Effector CD4-positive, alpha-beta T cell (primary cell): ENCODE measurements at places on chromosomes 2 and 18.

DNA sequence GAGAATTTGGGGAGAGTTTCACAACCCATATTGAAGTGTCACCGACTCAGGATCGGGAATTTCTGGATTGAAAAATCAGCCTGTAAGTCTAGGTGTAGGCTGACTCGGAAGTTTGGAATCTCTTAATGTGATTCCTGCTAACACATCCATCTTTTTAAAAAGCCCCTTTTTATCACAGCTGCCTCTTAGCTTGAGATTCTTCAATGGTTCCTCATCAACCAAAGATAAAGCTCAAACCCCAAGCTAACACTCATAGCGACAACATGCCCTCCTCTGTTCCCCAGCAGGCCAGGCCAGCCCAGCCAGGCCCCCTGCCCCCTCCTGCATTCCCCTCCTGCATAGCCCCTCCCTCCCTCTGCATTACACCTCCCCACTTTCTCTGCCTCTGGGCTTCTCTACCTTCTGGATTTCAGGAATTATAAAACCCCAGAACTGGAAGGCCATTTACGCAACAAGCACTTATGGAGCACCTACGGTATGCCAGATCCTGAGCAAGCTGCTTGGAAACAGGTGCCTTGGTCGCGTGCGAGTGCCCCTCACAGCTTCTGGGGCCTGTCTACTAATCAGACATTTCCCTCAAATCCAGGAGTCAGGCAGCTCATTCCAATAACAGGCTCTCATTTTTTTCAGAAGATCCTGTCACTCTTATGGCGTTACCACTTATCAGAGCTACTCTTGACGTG is 63.4 kb downstream of the EMX1 start:
- no peak for DNase-seq

GRCh38 chr2:166891727-166892126 is 3.4 kb downstream of the XIRP2 start:
- DNase-seq, result no peak

GRCh38 chr2:165877565-165878550 is 75.7 kb downstream of the TTC21B start:
- DNase-seq, result no peak

DNA sequence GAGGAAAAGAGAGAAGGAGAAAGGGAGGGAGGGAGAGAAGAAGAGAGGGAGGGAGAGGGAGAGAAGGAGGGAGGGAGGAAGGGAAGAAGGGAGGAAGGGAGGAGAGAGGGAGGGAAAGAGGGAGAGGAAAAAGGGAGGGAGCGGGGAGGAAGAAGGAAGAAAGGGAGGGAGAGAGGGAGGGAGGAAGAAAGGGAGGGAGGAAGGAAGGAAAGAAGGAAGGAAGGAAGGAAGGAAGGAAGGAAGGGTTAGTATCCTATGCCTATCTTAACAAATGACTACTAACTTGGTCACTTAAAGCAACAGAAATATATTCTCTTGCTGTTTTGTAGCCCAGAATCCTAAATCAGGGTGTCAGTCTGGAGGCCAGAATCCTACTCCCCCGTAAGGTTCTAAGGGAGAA is 52.1 kb downstream of the CMPK2 start:
- DNase-seq, result no peak

GRCh38 chr2:189927823-189928222 is 134.7 kb downstream of the MSTN start:
- DNase-seq, result no peak

DNA sequence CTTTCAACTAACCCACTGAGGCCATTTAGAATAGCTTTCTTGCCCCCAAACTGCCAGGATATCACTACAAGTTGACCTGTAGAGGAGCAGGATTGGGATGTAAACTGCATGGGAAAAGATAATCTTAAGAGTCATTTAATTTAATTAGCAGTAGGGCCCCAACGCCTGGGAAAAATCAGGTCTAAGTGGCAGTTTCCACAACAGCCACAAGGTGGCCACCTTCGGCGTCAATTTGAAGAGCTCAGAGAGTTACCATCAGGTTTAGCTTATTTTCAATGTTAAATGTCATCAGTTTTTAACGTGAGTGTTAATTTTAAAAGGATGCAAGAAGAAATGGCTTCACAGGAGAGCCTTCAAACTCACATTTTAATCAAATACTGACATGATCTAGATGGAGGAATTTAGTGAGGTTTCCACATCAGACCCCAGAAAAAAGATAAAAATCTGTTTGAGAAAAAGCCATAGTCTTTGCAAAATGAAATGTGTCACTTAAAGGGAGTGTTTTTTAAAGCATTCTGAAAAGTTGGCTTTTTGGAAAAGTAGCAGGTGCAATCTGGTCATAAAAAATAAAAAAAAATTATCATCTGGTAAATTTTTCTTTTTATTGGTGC is 77.3 kb upstream of the UPP2 start:
- DNase-seq, result peak; percentile 25

GRCh38 chr18:29078273-29078672 is 901.3 kb upstream of the CDH2 start:
- no peak for DNase-seq

- no peak for DNase-seq
These were observed 580 bp upstream of the NDUFV2 start for GRCh38 chr18:9101730-9102507.

DNA sequence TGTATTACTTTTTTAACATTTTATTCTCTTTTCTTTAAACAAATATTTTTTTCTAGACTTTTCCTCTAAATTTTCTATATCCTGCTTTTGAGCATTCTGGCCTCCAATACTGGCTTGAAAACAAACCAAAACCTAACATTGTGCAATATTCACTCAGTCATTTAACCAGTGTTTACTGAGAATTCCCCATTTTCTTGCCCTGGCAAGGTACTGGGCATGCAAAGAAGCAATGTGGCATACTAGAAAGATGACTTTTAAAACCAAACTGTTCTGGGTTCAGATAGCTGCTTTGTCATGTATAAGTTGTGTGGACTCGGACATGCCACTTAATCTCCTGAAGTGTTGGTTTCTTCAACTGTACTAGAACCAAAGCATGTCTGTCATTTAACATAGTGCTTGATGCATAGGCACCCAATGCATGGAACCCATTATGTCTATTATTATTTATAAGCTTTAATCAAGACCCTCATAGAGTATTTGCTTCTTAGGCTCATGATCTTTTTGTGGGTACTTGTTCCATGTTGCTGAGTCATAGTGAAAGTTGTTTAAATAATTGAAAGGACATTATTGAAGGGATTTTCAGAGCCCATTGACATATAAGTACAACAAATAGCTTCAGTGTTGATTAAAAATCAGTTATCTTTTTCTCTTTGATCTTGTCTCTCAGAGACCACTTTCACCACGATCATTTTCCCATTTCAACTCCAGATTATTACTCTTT is 185.4 kb upstream of the OSR1 start:
- no peak for DNase-seq

- no peak for DNase-seq
These were observed 38.9 kb upstream of the B3GNT2 start for GRCh38 chr2:62156861-62157496.

- no peak for DNase-seq
These were observed 1.8 kb upstream of the CPO start for GRCh38 chr2:206937555-206937954.
